Choroid plexus epithelial cell (primary cell): ENCODE measurements at places on chromosomes 5 and 9.

GRCh38 chr9:137266585-137267453 lies 10.7 kb upstream of the TOR4A start:
- DNase-seq: no peak

GRCh38 chr9:35598866-35599590 lies 6.0 kb upstream of the TESK1 start:
- DNase-seq: no peak

DNA sequence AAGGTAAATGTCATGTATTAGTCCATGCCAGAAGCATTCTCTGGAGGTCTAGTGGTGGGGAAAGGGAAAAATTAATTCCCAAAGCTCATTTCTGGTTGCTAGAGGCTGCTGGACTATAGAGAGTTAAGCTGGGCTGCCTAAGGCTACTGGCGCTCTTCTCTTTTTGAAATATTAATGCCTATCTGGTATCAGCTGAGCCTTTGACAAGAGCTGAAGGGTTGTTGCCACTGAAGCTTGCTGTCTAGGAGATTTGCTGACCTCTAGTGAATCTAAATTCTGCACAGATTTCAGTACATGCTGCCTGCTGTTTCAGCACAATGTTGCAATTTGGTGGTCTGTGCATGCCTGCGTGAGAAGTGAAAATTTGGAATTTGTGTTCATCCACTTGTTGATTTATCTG lies 29.1 kb upstream of the PLCXD3 start:
- DNase-seq: peak; percentile 13

DNA sequence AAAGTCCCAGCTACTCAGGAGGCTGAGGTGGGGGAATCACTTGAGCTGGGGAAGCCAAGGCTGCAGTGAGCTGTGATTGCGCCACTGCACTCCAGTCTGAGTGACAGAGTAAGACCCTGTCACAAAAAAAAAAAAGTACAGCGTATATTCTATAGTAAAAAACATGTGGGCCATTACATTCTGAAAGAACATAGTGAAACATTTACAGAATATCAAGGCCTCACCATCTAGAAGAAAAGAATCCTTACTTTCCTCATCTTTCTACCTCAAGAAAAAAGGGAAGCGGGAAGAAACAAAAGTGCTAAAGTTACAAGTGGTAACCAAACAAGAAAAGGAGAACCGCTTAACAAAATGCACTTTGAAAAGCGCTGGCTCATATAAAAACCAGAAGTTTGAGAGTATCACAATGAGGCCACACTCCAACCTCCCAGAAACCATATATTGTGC lies 5.7 kb upstream of the SYK start:
- DNase-seq: no peak

- peak; percentile 92 for DNase-seq
Observed at GRCh38 chr5:157366741-157367674, 93.0 kb upstream of the NIPAL4 start.

DNA sequence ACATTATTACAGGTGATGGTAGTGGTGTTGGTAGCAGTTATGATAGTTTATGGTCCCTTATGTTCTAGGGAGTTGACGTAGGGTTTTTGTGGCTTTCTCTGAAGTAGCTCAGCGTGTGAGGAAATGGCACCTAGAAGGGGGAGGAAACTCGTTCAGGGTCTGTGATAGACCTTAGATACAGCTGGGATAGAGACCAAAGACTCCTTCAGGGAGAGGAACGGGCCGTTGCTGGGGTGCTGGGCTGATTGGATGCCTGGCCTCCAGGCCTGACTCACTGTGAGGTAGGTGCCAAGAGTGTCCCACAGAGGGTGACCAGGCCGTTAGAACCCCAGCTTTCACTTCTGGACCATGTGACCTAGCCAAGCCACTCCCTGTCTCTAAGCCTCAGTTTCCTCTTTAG lies 96.6 kb downstream of the DAB2IP start:
- no peak for DNase-seq

DNA sequence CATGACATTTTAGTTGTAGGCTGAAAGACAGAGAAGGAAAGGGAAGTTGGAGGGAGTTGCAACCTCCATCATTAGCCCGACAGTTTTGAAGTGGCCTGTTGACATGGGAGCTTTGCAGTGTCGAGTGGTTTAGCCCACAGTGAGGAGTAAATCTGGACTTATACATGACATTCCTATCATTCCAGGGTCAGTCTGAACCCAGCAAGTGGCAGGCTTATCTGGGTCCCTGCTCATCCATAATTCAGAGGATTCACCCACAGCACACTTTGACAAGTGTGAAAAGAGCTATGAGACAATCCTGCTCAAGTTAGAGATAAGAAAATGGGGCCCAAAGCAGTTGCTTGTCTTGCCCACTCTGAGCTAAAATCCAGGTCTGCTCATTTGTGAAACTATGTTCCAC lies 8.4 kb upstream of the TNC start:
- no peak for DNase-seq

- DNase-seq: no peak
Observed at GRCh38 chr5:163794993-163795392, 289.6 kb downstream of the MAT2B start.

DNA sequence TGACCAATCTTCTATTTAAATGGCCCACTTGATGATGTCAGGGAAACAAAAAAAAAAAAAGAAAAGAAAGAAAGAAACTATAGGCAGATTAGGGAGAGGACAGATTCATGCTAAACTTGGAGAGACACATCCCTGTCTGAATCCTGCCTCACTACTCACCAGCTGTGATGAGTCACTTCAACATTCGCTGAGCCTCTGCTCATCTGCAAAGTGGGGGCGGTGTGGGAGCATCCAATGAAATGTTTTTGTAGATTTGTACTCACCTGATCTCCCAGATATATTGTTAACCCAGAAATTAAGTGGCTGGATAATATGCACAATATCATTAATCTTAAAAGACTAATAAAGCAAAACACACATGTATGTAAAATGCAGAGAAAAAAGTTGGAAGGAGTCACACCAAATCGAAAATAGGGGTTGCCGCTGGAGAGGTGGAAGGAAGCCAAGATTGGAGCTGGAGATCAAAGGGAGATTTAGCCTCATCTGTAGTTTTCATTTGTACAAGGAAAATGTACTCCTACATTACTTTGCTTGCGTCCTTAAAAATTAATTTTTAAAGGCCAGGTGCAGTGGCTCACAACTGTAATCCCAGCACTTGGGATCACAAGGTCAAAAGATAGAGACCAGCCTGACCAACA lies 17.0 kb upstream of the ERGIC1 start:
- DNase-seq: peak; percentile 84

DNA sequence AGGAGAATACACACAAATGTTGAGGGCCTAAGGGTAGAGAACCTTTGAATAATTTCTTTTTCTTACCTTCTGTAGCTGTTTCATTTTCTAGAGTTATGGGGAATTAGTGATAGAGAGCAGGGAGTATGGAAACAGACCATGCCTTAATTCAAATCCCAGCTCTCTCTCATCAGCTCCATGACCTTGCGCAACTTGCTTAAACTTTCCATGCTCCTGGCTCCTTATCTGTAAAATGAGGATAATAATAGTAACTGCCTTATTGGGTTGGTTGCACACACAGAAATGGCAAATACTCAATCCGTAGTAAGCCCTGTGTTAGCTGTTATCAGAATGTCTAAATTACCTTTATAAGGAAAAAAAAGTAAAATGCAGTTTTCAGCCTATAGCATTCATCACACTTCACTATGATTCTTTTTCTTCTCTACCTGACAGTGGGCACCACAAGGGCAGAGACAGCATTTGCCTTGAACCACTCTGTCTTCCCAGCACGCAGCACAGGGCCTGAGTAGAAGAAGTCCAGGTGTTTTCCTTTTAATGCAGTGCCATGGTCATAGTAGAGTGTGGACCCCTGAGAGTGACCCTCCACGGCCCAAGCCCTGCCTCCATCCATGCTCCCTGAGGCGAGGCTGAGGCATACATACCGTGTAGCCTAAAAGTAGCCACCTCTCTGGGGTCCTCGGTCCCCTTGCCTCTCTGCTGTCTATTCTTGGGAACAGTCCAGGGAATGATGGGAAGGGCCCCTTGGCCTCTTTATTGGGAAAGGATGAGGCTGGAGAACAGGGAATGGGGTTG lies 17.4 kb downstream of the C5orf15 start:
- no peak for DNase-seq

- no peak for DNase-seq
Observed at GRCh38 chr9:127776195-127776923, 2.1 kb downstream of the SH2D3C start.

DNA sequence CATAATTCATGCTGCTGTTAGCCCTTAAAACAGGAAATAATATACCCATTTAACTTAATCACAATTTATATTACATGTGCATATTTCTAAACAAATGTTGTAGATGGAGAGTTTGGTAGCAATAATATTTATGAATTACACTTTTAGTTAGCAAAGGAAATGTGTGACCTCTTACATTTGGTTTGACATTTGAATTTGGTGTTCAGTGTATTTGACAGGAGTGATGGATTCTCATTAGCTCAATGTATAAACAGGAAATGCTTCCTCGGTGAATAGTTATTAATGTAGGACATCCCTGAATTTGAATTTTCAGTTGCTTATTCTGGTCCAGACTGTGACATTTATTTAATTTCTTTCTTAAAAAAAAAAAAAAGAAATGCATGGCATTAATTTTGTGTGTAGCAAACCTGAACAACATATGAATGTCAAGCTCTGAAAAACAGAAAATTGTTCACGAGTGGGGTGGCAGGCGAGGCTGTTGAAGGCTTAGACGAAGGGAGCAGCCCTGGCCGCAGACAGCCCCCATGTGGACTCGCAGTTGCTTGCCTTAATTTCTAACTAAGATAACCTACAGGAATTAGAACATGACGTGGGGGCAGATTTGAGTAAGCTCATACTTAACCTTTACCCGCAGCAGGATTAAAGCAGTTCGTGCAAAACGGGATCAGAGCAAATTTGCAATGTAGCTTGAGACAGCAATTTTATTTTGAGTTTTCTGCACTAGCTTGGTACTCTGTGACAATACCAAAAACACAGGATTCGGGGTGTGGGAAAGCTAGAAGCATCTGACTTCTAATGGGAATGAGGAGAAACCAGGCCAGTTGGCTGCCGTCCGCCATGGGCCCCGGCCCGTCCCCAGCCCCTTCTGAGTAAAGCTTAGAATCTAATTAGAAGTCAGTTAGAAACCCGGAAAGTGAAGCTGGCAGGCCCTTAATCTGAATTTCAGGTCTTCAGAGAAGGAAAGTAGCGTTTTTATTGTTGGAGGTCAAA lies 134.3 kb downstream of the MACROH2A1 start:
- peak; percentile 43 for DNase-seq
